Tibial nerve (tissue), 4 donors: ENCODE measurements at places on chromosomes 7 and 10. TPM values are rescaled to one million over a fixed set of nuclear protein-coding genes. Genes with fewer than 3 reads are reported as not detected.
A peak's percentile ranks its signal among the peaks of the same experiment; 100 is the strongest.

Gene NHLRC2
- 46.2 TPM for total RNA-seq

Gene TAS2R5
- 5.7 TPM for total RNA-seq

Gene CASP2
- total RNA-seq, result 18.4 TPM

Gene AGBL3
- 2.1 TPM for total RNA-seq

Gene TASOR2
- 82.9 TPM for total RNA-seq

Gene TMEM213
- total RNA-seq, result not detected

Gene HIF1AN
- 24.0 TPM for total RNA-seq

Gene ANKRD2
- 1.0 TPM for total RNA-seq

Gene NPY4R2
- total RNA-seq, result not detected

GRCh38 chr7:31307972-31308371 lies 32.6 kb downstream of the NEUROD6 start:
- no peak overlapping the region for H3K27ac ChIP-seq
- no peaks in the 10 kb centered on the region for H3K27me3 ChIP-seq
- H3K36me3 ChIP-seq, result no peaks in the 10 kb centered on the region
- H3K4me3 ChIP-seq, result no peak overlapping the region
- no peaks in the 10 kb centered on the region for H3K4me1 ChIP-seq

- peaks cover 5% of the 10 kb centered on the region for H3K4me1 ChIP-seq
- no peaks in the 10 kb centered on the region for H3K36me3 ChIP-seq
- no peaks in the 10 kb centered on the region for H3K27me3 ChIP-seq
- DNase-seq, result no peak
- H3K4me3 ChIP-seq, result no peak overlapping the region
These were observed 2.3 kb downstream of the METTL27 start for GRCh38 chr7:73839743-73840714.

- no peaks in the 10 kb centered on the region for H3K27me3 ChIP-seq
- DNase-seq, result no peak
- H3K4me1 ChIP-seq, result no peaks in the 10 kb centered on the region
- no peak overlapping the region for H3K4me3 ChIP-seq
These were observed 52.1 kb downstream of the SH2D4B start for GRCh38 chr10:80589726-80590373.

- H3K27ac ChIP-seq, result peak overlapping the region; percentile 59
- peaks cover 3% of the 10 kb centered on the region for H3K27me3 ChIP-seq
- no peak for DNase-seq
- no peak overlapping the region for H3K4me3 ChIP-seq
- no peaks in the 10 kb centered on the region for H3K4me1 ChIP-seq
- no peaks in the 10 kb centered on the region for H3K36me3 ChIP-seq
These were observed 279.6 kb downstream of the DNAJB6 start for GRCh38 chr7:157616426-157616825.

- no peak for DNase-seq
- peak overlapping the region; percentile 72 for H3K27ac ChIP-seq
- peaks cover 88% of the 10 kb centered on the region for H3K4me1 ChIP-seq
- H3K36me3 ChIP-seq, result no peaks in the 10 kb centered on the region
These were observed 159.3 kb downstream of the SH3PXD2A start for GRCh38 chr10:103696094-103696410.

GRCh38 chr7:157276091-157276561 lies 60.7 kb upstream of the DNAJB6 start:
- peaks cover 36% of the 10 kb centered on the region for H3K27me3 ChIP-seq
- no peak for DNase-seq
- no peak overlapping the region for H3K4me3 ChIP-seq
- no peak overlapping the region for H3K27ac ChIP-seq
- peaks cover 4% of the 10 kb centered on the region for H3K4me1 ChIP-seq
- no peaks in the 10 kb centered on the region for H3K36me3 ChIP-seq

DNA sequence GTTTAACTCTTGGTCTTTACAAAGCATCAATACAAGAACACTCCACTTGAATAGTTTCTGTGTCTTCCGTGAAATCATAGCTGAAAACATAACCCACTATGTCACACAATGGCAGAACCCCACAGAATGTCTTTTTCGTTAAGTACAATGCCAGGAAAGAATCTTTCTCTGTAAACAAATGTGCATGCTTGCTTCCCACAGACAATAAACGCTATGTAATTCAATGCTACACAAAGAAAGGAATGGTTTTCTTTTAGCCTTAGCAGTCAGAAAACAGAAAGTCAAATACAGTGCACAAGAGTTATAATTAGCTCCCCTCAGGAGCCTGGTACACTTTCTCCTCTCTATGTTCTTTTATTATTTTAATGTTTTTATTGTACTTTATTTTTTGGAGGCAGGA lies 186.1 kb downstream of the SRPK2 start:
- H3K27ac ChIP-seq, result peak overlapping the region; percentile 55
- no peak overlapping the region for H3K4me3 ChIP-seq
- DNase-seq, result no peak
- peaks cover 5% of the 10 kb centered on the region for H3K36me3 ChIP-seq

GRCh38 chr7:11570922-11571550 lies 261.0 kb downstream of the THSD7A start:
- no peak overlapping the region for H3K27ac ChIP-seq
- H3K27me3 ChIP-seq, result no peaks in the 10 kb centered on the region
- no peak overlapping the region for H3K4me3 ChIP-seq
- no peak for DNase-seq
- H3K4me1 ChIP-seq, result no peaks in the 10 kb centered on the region

- DNase-seq, result no peak
- no peak overlapping the region for H3K4me3 ChIP-seq
- H3K27ac ChIP-seq, result no peak overlapping the region
- H3K4me1 ChIP-seq, result no peaks in the 10 kb centered on the region
- no peaks in the 10 kb centered on the region for H3K36me3 ChIP-seq
These were observed 54.2 kb upstream of the TARP start for GRCh38 chr7:38327637-38328036.
